ENCODE measurements at places on chromosomes 6 and 20.

DNA sequence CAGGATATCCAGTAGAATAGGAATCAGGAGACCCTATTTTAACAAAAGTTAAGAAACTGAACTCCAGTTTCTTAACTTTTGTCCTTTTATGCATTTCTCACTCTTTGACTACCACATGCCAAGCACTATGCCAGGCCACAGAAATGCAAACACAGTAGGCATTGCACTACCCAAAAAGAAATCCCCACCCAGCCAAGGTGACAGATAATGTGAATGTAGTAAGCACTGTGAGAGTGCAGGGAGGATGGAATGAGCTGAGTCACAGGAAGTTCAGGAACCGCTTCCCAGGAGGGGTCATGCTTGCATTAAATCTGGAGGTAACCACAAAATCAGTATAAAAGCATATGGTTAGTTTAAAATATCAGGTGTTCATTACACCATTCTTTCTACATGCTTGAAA, 20.1 kb upstream of the FAM83C start:
- DNase-seq: no peak

DNA sequence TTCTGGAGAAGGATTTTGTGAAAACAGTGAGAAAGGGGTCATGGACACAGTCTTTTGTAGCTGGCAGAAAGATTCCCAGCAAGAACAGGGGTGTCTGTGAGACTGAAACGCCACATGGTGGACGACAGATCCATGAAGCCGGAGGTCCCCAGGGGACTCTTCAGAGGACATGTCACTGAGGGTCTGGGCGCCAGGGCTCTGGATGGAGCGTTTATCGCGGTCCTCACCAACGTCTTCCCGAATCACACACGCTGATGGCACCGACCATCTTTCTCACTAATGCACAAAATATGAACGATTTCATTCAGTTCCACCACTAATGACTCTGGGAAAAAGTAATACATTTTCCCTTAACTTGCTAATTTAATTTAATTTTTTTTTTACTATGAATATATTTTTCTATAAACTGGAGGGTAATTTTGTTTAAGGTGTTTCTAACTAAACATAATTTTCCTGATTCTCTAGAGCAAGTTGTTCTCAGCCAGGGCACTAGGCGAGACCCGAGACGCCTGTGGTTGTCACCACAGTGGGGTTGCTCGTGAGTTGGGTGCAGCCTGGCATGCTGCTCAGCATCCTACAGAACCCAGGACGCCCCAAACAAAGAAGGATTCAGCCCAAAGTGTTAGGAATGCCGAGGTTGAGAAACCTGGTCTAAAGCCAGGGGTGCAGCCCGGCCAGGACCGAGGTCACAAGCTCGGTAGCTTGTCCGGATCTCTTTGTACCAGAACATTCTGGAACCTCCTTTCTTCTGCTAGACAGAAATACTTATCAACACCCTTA, 306.2 kb downstream of the TAF4 start:
- DNase-seq: no peak

DNA sequence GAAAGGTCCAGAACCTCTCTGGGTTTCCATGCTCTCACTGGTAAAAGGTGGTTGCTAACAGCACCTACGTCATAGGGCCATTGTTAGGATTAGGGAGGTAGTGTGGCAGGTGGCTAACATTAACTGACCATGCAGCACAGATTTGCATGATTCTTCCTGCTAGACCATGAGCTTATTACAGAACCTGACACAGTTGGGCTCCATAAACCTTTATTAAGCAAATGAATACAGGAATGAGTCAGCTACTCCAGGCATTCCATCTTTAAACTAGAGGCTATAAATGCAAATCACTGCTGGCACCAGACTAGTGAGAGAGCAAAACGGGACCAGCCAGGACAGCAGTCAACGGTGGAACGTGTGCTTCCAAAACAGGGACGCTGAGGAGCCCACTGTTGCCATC, 440.1 kb downstream of the PTPRT start:
- no peak for DNase-seq

DNA sequence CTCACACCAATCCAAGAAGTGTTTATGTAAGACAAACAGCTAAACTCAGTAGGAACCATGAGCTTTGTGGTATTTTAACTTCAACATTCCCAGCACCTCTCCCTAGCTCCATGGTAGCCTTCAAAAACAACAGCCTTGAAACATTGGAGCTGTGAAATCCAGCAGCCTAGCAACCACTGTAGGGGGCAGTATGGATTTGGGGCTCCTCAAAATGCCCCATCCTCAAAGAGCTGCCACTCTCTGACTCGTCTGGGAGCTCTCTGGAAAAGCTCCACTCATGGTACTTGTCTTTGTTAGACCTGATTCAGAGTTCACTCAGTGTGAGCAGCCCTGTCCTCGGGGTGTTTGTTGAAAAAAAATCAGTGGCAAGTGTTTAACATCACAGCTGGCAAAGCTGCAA, 82.9 kb downstream of the KIF6 start:
- DNase-seq: no peak

- peak; percentile 25 for DNase-seq
Measured at GRCh38 chr6:686497-686896, 6.4 kb downstream of the EXOC2 start.

GRCh38 chr20:13788167-13788834, 3.5 kb downstream of the NDUFAF5 start:
- DNase-seq: peak; percentile 64

DNA sequence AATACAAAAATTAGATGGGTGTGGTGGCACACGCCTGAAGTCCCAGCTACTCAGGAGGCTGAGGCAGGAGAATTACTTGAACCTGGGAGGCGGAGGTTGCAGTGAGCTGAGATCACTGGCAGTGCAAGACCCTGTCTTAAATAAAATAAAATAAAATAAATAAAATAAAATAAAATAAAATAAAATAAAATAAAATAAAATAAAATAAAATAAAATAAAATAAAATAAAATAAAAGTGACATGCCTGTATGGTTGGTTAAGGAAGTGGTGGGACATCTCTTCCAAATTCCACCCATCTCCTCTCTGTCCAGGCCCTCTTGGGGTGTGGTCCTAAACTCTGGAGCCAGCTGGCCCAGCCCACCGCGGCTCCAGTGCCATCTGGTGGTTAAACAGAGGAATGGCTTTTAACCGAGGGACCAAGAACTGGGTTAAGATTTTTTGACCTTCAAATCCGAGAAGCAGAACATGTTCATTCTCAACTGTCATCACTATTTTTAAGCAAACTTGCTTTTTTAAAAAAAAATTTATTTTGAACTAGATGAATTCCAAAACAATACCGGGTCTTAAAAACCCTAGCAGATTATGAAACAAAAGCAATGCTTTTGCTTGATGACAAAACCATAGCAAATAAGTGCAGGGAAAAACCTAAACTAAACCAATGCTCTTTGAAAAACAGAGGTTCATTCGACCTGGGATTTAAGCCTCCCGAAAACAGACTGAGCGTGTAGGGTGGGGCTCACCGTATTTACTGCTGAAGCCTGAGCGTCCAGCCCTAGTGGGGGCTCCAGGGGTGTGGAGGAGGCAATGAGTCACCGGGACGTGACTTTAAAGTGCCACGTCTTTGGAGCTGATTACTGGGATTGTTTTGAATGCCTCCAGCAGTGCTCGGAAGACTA, 68.8 kb downstream of the CDC5L start:
- DNase-seq: peak; percentile 48

- DNase-seq: no peak
Measured at GRCh38 chr20:7411075-7411474, 529.2 kb downstream of the HAO1 start.

- DNase-seq: no peak
Measured at GRCh38 chr6:137332637-137333280, 113.6 kb upstream of the IFNGR1 start.

- no peak for DNase-seq
Measured at GRCh38 chr6:15148356-15148946, 97.4 kb upstream of the JARID2 start.

- peak; percentile 24 for DNase-seq
Measured at GRCh38 chr6:30394139-30394538, 49.2 kb downstream of the RPP21 start.

DNA sequence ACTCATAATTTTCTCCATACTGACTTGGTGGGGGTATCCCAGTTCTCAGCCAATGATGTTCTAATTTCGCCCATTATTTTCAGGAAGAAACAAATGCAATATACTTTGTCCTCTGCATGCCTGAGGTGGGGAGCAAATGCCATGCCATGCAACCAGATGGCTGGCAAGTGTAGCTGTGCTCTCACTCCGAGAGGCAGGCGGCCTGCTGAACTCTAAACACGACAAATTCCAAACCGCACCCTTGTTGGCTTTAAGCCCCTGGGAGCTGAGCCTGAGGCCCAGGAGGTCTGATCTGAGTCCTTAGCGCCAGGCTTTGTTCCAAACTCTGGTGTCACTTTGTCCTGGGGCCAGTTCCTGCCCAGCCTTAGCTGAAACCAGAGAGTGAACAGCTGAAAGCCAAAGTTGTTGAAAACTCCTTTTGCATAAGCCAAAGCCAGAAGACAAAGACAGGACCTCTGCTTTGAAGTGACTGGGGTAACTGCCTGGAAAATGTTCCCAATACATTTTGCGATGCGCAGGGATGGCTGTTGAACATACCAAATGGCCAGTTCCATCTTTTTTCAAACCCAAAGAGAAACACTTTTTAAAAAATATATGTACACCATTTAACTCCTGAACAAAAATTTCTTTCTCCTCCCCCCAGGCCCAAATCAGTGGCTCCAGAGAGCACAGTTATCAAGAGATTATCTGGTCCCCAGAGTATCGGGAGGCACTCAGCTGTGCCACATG, 46.2 kb downstream of the TTI1 start:
- DNase-seq: no peak

DNA sequence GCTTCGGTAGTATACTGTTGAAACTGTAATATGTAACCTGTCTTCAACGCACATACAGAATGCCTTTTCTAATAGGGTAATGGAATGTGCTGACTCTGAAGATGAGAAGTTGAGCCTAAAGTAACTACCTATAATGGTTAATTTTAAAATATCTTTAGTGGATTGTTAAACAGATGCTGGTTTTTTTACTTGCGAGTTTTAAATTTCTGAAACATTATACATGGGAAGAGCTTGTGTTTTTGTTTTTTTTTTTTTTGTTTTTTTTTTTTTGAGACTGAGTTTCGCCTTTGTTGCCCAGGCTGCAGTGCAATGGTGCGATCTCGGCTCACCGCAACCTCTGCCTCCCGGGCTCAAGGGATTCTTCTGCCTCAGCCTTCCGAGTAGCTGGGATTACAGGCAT, 166.9 kb downstream of the JARID2 start:
- DNase-seq: no peak

DNA sequence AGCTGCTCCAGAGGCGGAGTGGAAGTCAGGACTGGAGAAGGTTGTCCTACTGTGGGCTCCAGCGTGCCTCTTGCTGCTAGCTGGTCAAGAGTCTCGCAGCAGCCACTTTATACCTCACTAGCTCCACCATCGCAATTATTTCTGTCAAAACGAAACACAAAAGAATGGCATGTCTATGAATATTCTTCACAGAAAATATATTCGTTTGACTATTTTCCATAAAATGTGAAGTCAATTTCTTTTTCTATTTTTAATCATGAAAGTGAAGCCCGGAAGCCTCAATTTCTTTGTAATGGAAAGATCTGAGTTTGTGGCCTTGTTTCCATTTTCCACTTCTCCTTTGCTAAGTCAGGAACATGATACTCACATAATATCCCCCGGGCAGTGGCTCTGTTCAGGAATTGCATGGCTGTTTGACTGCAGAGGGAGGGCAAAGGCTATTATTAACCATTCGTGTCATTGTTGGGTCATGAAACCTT, 51.7 kb downstream of the DTD1 start:
- no peak for DNase-seq

DNA sequence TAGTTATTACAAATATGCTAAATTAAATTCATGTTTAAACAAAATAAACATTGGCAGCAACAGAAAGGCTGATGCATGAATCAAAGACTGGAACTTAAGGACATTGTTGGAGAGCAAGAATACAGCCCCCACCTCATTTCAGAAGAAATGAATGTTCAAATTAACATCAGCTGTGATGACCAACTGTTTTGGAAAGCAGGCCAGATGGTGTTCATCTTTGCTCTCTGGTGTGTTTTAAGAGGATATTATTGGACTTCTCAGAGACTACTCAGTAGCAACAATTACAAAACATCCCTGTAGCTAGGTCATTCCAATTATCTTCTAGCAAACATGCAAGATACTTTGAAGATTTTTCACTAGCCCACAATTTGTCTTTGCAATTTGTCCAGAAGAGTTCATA, 118.6 kb upstream of the DOK5 start:
- no peak for DNase-seq

GRCh38 chr6:39653612-39654011, 71.6 kb downstream of the KIF6 start:
- DNase-seq: no peak

GRCh38 chr6:127119102-127120022, 891 bp downstream of the RSPO3 start:
- no peak for DNase-seq

DNA sequence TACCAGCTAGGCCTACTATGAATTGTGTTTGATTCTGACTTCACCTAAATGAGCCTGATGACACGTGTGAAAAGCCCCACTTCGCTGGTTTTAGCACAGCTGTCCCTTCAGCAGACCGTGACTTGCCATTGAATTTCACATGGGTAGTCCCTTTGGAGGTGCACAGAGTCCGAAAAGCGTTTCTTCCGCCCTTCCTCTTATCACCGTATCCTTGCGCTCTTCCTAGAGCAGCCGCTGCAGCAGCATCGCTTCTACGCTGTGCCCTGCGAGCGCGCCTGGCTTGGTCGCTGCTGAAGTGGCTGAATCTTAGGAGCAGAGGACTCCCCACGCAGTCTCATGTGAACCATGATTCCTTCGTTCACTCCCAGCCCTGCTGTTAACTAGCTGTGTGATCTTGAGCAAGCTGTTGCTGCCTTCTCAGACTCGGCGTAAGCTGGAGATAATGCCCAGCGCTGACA, 127.0 kb downstream of the PACRG start:
- peak; percentile 46 for DNase-seq

- DNase-seq: peak; percentile 22
Measured at GRCh38 chr20:18628330-18628920, 40.6 kb downstream of the DTD1 start.

- peak; percentile 6 for DNase-seq
Measured at GRCh38 chr6:52162940-52163908, 23.0 kb upstream of the IL17A start.

- DNase-seq: no peak
Measured at GRCh38 chr20:8216375-8217200, 84.5 kb downstream of the PLCB1 start.

GRCh38 chr6:148235446-148235845, 107.2 kb upstream of the SASH1 start:
- DNase-seq: no peak
